ENCODE measurements at places on chromosomes 7 and 10.

DNA sequence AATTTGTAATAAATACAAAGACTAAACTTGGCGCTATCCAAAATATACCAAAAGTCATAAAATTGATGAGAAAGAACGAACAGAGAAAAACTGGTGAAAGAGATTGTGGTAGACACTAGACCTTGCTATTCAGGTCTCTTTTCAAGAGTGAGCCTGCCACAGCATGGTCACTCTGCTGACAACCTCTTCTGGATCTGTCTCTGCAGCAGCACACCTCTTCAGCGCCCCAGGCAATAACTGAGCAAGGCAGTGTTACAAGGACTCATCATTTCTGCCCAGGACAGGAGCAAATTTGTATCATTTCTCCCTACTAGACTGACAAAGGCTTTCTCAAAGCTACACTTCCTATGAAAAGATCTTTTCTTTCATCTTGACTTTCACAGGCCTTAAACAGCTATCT is 976.0 kb downstream of the DNAJB9 start:
- no peak for DNase-seq

DNA sequence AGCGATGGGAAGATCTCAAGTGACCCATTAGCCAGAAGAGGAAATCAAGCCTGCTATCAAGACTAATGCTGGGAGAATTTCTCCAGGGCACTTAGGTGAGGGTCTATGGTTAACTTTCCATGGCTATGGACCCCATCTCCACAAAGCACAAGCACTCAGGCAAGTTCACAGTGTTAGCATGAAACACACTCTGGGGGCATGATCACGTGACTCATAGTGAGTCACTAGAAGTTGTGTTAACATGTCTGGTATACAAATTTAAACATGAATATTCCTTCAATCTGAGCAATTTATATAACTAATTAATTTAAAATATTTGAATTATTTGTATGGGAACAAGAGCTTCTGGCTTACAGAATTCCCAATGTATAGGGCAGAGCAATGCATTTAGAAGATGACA is 131.8 kb downstream of the FAM204A start:
- DNase-seq = no peak

DNA sequence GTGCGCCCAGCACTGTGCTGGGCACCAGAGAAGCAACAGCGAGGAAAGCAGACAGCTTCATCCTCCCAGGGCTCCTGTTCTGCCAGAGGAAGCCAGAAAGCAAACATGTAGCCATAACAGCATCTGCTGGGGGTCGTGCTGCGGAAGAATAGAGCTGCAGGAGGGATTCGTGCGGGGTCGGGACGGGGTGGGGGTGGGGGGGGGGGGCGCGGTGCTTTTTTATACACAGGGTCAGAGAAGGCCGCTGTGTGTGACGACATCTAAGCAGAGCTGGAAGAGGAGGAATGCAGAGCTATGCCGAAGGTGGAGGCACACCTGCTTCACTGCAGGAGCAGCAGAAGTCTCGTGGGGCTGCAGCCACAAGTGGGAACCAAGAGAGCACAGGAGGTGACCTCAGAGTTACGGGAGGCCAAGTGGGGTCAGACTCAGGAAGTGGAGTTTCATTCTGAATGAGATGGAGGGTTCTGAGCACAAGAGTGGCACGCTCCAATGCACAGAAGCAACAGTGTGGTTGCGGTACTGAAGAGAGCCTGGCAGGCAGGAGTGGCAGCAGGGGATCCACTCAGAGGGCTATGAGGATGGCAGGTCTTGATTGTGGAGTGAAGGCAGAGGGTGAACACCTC is 11.1 kb downstream of the PKD1L1 start:
- DNase-seq = no peak

- DNase-seq = no peak
These were observed 7.0 kb upstream of the ARHGAP12 start for GRCh38 chr10:31935678-31936077.

GRCh38 chr7:149369497-149369896 is 91.4 kb downstream of the ZNF777 start:
- no peak for DNase-seq

DNA sequence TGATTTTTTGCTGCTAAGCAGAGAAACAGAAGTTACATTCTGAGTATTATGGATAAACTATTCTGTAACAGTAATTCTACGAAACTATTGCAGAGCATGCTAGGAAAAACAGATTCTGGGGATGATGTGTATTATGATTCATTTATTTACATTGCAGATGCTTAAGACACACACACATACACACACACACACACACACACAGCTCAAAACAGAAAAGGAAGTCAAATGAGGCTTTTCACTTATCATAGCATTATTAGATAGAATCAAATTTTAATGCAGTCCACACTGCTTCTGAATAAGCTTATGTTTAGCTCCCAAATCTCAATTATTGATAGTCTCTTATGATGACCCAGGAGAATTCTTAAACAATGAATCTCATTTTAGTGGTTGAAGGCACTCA is 307.2 kb downstream of the HGF start:
- no peak for DNase-seq

DNA sequence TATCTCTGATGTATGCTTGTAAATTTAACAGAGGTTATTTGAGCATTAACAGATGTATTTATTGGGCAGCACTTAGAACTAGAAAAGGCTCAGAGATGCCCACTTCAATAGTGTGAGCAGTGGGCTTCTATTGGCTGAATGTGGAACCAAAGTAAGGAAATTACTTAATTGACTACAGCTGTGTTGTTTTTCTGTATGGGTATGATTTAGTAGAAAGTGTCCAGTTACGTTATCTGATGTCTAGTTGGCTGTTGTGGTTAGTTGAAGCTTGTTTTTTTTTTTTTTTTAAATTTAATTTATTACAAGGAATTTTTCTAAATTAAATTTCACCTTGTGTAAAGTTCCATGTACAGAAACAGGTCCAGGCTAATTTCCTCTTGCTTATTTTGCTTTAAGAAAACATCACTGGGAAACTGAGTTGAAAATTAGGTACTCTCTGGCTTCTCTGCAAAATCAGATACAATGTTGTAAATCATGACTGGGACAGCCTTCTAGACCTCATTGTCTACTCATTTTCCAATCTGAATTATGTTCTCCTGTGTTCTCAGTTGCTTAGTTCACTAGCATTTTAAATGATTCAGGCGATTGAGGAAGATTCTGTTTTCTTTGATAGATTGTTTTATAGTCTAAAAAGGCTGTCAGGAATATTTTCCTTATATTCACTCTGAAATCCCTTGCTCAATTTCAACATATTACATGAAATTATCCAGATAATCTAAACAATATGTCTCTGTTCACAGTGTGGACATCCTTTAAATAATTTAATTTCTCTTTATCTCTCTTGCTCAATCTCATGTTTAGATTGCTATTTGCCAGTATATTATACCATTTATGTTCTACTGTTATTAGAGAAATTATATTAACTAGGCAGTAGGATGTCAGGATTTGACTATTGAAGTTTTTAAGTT is 53.0 kb downstream of the PHF14 start:
- no peak for DNase-seq

GRCh38 chr10:92571649-92572048 is 2.2 kb downstream of the IDE start:
- DNase-seq = no peak

- no peak for DNase-seq
These were observed 78.3 kb downstream of the PROSER2 start for GRCh38 chr10:11901454-11901832.

DNA sequence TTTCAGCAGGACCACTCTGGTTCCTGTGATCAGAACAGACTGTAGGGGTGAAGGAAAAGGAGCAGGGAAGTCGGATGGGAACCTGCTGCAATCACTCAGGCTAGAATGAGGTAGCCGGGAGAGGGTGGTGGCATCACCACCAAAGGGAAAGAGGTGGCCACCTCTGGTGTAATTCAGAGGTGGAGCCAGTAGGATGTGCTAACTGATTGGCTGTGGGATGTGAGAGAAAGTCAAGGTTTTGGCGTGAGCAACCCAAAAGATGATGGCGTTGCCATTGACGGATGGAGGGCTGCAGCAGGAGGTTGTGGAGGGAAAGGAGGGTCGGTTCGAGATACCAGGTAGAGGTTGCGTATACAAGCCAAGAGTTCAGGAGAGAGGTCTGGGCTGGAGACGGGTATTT is 7.4 kb upstream of the VSIR start:
- DNase-seq = no peak

- DNase-seq = no peak
These were observed 5.6 kb upstream of the POM121 start for GRCh38 chr7:72919256-72919775.

- no peak for DNase-seq
These were observed 6.9 kb upstream of the HYCC1 start for GRCh38 chr7:23020742-23021401.

- no peak for DNase-seq
These were observed 1.2 kb downstream of the MAPK8 start for GRCh38 chr10:48307711-48308018.

- DNase-seq = no peak
These were observed 104.4 kb downstream of the STRA8 start for GRCh38 chr7:135337977-135338550.

DNA sequence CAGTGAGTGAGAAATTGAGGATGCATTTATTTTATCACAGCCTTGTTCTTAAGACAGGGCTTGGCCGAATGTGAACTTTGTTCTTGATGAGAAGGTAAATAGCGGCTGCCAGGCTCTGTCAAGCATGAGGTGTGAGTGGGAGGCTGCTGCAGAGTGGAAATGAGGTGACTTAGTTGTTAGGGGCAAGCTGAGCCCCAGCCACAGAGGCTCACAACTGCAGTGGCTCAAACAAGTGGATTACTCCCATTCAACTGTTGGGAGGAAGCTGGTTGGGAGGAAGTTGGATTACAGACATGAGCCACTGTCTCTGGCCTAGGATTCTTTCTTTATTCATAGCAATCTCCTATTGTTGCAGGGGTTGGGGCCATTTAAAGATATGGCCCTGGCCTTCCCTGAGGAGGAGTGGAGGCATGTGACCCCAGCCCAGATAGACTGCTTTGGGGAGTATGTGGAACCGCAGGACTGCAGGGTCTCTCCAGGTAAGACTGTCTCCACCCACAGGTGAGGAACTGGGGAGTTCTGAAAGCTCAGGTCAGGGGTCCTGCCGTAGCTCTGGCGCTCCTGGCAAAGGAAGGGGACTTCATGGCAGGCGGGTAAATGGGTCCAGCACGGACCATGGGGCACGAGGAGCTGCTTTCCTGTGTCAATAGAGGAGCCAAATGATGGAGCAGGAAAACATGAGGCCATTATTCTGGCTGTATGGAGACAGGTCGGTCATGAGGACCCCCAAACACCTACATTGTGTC is 7.1 kb downstream of the ZSCAN25 start:
- DNase-seq = no peak

GRCh38 chr7:42103456-42103855 is 133.6 kb downstream of the GLI3 start:
- DNase-seq = no peak

GRCh38 chr7:77383333-77383740 is 32.8 kb downstream of the GSAP start:
- DNase-seq = no peak

DNA sequence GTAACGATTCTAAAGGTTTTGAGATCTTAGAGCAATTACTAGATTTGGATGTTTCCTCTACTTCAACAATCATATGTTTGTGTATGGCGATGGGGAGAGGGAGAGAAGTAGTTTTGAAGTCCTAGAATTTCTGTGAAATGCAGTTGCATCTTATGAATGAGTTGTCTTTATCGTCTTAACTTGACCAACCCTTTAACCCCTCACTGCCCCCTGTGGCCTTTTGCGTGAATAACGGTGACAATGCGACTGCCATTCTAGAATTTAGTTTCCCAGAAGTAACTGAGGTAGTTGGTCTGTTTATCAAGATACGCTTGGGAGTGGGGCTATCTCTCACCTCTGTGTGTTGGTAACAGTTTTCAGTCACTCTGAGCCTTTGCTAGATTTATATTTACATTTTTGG is 204.6 kb downstream of the HDAC9 start:
- DNase-seq = no peak

DNA sequence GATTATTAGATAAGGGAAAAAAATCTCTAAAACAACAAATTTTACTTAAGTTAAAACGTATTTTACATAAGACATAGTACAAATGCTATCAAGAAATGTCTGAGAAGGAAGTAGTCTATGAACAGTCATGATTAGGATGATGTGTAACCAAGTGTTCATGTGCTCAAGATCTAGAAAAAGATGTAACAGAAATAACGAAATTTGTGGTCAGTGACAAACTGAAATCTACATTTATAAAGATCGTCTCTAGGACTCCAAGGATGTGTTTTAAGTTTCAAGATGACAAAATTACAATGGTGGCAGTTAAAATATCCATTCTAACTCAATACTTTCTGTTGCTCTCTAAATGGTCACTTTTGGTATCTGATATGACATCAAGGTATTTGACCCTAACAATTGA is 17.2 kb downstream of the PPP3CB start:
- DNase-seq = no peak

DNA sequence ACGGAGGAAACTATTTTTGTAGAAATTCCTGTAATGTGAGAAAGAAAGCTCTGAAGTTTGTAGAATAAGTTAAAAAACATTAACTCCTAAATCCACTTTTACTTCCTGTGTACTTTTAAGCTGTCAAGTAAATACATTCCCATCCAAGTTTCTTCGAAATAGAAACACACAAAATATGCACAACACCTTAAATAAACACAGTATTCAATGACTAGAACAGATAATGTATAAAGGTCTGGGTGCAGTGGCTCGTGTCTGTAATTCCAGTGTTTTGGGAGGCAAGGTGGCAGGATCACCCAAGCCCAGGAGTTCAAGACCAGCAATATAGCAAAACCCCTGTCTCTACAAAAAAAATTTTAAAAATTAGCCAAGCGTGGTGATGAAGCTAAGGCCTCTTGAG is 121.9 kb upstream of the ODAD2 start:
- DNase-seq = no peak

DNA sequence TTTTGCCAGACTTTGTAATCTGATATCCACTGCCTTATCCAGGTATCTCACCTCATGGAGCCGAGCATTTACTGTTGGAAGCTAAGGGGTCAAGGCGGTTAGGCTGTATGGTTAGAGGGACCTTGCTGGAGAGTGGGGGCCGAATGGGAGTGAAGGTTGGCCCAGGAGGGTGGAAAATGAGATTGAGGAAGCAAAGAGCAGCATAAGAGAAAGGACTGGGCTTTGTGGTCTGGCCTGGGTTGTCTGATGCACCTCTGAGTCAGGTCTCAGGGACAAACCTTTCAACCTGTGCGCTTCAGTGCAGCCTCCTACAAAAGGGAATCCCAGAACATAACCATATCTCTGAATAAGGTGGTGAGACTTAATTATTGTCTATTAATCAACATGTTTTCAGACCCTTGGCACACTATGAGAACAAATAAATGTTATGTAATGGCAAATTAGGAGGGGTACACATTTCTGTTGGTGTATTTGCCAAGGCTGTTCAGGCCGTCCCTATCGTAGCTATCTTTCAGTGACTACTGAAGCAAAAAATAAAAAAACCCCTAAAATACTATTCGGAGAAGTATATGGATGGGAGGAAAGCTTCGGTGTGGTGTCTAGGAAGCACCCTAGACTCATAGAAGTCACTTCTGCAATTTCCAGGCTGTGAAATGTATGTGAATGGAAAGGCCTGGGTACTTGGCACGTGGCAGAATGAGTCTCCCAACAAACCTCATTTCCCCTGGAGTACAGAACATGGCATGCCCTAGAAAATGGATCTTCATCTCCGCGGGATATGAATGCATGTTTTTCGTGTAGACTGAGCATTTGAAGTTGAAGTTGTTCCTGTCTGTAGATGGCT is 4.3 kb downstream of the CAMK1D start:
- no peak for DNase-seq

GRCh38 chr10:28593811-28594210 is 60.9 kb downstream of the WAC start:
- no peak for DNase-seq

- DNase-seq = no peak
These were observed 3.5 kb downstream of the FZD9 start for GRCh38 chr7:73437091-73437490.

GRCh38 chr7:129640400-129640799 is 28.9 kb downstream of the NRF1 start:
- no peak for DNase-seq

GRCh38 chr10:45023426-45023825 is 22.7 kb downstream of the ZNF22 start:
- no peak for DNase-seq

Measured in NCI-H2081 treated with DMSO at 0.1 percent for 48 hours (cell line).